ENCODE measurements at places on chromosomes 1 and 21.
A peak's percentile ranks its signal among the peaks of the same experiment; 100 is the strongest.

DNA sequence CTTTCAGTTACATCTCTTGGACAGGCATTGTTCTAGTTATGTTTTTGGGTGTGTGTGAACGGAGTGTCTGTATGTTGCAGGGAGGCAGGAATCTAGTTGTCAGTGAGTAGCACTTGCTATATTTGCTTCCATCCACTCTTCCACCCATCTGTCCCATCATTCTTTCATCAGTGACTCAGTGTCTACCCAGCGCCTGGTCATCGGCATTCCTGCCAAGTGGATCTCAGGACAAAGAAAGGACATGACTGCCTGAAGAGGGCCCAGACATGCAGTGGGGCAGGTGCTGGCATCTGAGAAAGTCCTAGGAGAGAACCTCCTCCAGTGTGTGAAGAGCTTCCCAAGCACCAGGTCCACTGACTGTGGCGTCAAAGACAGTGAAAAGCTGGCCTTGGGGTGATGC is 27.3 kb upstream of the MAGOH start:
- DNase-seq: peak; percentile 23

DNA sequence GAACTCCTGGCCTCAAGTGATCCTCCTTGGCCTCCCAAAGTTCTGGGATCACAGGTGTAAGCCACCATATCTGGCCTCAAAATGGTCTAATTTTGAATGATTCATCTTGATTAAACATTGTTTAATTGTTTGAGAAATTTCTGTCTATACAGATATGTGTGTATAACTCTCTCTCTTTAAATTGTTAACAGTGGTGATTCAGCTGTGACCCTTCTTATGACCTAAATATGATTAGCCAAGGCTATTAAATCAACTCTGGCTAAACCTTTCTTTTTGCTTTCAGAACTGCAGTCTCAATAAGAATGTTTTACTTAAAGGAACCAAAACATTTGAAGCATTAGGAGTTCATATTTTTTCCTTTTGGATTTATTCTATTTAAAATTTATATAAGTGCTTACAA is 19.2 kb upstream of the B3GALT5 start:
- peak; percentile 60 for DNase-seq

- DNase-seq: no peak
These were observed 181.2 kb downstream of the AGBL4 start for GRCh38 chr1:49842596-49842995.

DNA sequence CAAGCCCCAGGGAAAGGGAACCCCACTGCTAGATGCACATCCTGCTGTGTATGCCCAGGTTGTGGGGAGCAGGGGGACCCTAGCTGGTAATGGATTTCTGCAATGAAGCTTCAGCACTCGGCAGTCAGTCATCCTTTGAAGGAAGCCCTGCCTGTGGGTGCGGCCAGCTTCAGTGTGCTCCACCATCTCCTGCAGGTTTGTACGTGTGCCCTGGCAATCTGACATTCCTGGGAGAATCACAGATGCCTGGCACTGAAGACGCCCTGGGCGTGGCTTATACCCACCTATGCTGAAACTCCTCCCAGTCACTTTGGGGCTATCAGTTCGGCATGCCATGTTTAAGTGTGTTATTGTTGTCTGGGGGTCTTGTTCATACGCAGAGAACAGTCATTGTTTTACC is 6.8 kb downstream of the SPRR5 start:
- no peak for DNase-seq

- no peak for DNase-seq
These were observed 240.3 kb downstream of the AKT3 start for GRCh38 chr1:243609698-243610097.

GRCh38 chr21:45888386-45889009 is 93.1 kb upstream of the COL6A1 start:
- no peak for DNase-seq
